GM13977 (cell line): ENCODE measurements at places on chromosomes 3 and 15.
A peak's percentile ranks its signal among the peaks of the same experiment; 100 is the strongest.

GRCh38 chr3:108202834-108203233 is 19.4 kb downstream of the IFT57 start:
- no peak for DNase-seq

DNA sequence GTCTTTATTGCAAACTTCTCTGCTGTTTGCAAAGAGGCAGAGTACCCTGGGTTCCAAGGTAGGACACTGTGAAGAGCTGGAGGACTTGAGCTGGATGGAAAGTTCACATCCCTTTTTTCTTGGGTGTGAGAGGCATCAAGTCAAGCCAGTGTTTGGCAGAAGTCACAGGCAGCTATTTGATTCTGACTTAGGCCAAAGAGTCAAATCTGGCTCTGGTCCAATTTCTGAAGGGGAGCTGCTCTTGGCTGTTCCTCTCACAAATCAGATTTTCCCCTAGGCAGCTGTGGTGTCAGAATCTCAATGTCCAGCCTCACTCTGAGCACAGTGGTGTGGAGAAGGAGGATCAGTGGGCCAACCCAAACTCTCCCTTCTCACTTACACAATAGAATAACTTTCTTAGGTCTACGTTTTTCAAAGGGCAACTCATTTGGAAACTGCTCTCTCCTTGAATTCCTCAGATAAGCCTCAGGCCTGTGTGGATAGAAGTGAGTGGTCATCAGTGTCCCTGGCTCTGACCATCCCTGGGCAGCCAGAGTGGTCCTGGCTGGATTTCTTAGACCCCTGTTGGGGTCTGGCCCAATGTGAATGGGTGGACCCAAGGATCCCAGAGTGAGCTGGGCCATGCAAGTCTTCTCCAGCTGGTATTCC is 18.2 kb upstream of the AMOTL2 start:
- DNase-seq, result no peak

DNA sequence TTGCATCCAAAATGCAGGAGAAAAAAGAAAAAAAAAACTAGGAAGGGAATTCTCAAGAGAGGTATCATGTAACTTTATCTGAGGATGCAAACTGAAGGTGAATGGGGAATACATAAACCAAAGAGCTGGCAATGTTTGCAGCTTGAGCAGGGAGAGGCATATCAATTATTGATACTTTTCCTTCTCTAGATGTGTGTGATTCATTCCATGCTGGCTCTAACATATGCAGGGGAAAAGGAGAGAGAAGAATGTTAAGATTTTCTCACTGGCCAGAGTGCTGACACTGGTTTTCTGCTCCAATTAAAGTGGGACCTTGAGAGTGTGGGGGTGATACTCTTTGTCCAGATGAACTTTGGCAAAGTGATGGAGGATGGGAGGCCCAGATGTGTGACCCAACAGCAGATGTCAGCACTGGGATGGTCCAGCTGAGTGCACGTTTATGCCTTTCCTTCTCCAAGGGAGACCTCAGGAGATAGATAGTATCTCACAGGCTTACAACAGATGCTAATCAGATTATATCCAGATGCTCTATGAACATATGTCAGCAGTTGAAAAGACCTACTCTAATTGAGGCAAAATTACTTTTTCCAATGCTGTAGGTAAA is 50.0 kb upstream of the PSMD6 start:
- DNase-seq, result no peak

GRCh38 chr3:15345608-15346137 is 13.3 kb upstream of the SH3BP5 start:
- peak; percentile 56 for DNase-seq

DNA sequence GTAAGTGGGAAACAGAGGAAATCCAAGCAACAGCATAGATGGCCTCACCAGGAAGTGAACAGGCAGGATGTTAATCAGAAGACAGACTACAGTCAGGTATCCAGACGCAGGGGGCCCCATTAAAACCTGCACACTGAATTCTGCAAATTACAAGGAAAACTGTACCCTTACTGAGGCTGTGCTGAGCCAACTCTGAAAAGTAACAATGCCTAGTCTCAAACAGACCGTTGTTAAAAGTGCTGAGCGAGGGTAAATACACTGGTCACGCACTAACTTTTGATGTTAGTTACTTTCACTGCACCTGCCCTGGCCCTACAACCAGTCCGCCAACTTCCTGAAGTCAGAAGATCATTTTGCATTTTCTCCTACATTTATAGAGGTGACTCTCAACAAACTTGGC is 1.0 kb downstream of the TAMM41 start:
- peak; percentile 23 for DNase-seq

- DNase-seq, result no peak
These were observed 811 bp downstream of the C3orf52 start for GRCh38 chr3:112086875-112087524.

- DNase-seq, result no peak
These were observed 414.4 kb upstream of the PDZRN3 start for GRCh38 chr3:74039105-74039504.

DNA sequence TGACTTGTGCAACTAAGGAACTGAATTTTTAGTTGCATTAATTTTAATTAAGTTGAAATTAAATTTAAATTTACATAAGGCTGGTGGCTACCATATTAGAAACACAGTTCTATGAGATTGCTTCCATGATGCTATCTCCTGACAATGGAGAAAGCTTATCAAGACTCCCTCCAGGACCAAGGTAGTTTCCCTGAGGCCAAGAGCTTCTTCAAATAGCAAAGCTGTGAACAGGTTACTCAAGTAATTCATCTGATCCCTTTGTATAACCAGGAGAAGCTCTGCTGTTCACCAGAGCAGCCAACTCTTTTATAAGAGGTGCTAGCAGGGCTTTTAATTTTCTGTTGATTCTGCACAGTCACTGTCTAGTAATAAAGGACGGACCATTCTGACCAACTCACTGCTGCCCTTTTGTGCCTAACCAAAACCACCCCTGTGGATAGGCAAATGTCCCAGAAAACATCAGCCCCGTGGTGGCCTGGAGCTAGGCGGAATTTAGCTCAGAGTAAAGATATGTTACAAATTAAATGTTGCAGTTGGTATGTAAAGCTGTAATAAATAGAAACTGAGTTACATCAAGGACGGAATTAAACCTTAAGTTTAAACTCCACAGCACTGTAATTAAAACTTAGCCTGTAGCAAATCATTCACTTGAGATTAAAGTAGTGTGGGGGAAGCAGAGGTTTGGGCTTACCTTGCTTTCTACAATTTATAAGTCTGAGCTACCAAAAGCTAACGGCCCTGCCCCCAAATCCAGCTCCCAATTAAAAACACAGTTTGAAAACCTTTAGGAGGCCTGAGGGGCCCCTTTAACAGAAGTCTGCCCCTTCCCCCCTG is 55.6 kb upstream of the LRTM1 start:
- no peak for DNase-seq

DNA sequence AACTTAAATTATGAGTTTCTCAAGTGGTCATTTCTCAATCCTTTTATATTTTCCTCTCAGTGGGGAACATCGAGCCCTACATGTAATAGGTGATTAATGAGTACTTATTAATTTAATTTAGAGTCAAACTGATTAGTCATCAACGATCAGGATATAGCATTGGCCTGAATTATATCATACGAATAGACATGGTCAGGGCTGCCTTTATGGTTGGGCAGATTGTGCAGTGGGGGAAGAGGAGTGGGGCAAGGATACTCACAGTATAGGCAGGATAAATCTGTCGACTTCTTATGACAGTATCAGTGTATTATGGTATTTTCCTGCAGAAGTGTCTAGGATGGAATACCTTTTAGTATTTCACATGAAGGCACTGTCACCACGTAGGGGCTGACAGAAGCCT is 27.0 kb downstream of the C2CD4A start:
- DNase-seq, result no peak

- DNase-seq, result no peak
These were observed 82.8 kb downstream of the FOXP1 start for GRCh38 chr3:71500696-71501095.

DNA sequence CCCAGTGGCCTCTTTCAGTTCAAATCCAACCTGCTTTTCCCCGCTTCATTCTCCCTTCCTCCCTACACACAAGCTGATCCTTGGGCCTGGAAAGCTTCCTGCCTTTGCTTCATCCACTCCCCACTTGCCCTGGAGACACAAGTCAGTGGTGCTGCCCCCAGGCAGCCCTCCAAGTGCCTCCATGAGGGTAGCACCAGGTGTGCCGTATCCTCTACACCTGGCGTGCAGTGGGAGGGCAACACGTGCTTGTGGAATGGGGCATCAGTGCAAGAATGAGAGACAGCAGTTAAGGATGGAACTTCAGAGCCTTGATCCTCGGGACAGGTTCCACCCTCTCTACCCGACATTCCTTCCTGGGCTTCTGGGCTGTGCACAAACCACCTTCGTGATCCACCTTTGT is 3.8 kb downstream of the ANPEP start:
- no peak for DNase-seq

GRCh38 chr3:12454816-12455121 is 29.5 kb upstream of the TSEN2 start:
- DNase-seq, result no peak

DNA sequence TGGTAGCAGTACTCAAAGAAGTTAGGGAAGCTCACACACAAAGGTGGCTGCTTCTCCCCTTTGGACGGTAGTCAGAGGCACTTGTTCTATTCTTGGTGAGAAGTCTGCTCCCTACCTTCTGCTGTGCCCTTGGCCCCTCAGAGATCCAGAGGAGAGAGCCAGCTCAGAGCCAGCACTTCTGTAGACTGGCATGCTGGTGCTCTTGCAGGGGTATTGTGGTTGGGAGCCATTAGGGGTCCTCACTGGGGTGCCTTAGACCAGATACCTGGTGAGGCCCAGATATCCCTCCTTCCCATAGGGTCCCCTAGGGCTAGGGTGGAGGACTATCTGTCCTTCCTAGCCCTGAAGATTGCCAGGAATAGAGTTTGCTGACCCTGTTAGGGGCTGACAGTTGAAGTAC is 140.6 kb downstream of the EEFSEC start:
- DNase-seq, result no peak

- peak; percentile 70 for DNase-seq
These were observed at the start of gene PTPRG for GRCh38 chr3:61561374-61562041. Gene PTPRG (plus strand): TSS chr3:61561571. CDS start chr3:61562288, 717 bp downstream.

DNA sequence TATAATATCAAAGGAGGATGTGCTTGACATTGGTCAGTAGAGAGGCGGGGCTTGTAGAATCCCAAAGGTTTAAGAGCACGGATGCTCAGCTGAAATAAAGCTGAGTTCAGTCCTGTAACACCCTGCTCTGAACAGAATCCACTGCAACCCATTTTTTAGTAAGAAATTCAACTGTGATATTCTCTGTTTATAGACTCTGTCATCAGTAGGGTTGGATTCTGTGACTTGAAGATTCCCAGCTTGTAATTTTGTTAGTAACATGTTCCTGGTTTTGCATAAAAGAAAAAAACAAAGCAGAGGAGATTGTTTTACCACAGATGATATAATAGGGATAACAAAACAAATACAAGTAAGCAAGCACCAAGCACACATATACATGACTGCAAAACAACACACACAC is 324.6 kb upstream of the NR2F2 start:
- no peak for DNase-seq

GRCh38 chr3:117524890-117525289 is 815.3 kb downstream of the TUSC7 start:
- DNase-seq, result no peak

DNA sequence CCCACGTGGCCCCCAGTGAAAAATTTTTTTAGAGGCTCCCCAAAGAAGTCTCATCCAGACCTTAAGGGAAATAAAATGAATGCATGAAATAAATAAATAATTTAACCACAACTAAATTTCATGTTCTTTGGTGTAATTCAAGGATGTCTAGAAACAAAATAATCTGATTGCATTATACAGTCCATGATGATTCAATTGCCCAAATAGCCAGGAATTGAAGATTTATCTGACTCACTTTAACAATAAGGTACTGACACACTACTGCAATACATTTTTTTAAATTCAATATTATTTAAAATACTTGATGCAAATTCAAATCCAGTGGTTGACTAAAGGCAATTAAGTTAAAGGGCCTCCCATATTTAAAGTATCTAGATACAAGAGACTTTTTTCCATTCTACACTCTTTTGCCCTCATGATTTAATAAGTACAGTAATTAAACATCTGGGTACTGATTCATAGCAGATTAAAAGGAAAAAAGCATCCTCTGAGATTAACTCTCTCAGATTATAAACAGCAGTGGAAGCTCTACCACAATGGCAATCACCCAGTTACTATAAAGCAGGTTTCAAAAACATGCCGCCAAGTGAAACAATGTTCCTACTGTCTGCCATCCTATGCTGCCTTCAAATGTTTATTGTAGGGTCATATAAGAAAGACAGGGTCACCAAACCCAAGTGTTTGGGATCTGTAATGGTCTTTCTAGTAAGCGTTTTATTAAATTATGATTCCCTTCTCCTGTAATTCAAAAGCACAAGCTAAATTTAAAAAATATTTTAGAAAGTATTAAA is 9.9 kb downstream of the UQCC5 start:
- DNase-seq, result no peak

GRCh38 chr3:98612587-98612986 is 19.2 kb upstream of the CPOX start:
- no peak for DNase-seq

DNA sequence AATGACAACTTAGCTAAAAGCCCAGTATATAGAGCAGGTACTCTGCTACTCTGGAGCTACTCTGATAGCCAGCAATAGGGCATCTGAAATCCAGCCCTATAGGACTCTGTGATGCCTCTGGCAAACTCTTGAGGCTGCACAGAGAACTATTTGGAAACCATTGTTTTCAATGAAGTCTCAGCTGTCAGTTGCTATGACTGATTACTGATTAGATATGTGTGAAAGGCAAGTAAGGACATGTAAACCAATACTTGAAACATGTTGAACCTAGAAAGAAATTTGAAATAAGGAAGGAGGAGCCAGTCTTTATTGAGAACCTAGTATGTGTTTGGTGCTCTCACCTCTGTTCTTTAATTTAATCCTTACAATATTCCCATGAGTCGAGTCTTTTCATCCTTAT is 40.2 kb upstream of the CRTC3 start:
- DNase-seq, result no peak

DNA sequence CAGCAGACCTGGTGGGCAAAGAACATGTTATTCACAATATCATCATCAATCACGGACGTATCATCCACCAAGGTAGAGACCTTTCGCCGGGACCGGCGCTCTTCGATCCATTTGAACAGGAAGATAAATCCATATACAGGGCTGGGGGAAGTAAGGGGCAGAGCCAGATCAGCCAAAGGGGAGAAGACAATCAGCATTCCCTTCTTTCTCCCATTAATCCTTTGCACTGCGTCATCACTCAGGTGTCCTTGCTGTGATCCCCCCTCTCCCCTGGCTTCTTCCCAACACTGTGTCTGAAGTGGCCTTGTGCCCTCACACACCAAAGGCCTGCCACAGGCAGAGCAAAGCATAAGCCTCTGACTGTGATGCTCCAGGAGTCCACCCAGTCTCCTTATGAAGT is 36.4 kb downstream of the SEMA3G start:
- no peak for DNase-seq

DNA sequence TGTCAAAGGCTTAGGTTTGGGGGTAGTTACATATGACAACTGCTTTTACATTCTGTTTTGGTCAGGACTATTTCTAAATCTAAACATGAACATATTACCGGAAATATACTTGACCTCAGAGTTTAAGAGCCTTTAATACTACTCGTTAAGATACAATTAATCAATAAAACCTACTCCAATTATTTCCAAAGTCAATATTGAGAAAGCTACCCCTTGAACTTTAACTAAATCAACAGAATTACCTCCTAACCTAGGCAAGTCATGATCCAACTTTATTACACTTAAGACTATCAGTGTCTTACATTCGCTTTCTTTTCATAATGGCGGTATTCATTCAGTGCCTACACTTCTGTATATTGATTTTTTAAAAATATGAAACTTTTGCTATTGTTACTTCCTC is 107.7 kb downstream of the RAP2B start:
- DNase-seq, result no peak

GRCh38 chr15:98581715-98582114 is 66.6 kb upstream of the IGF1R start:
- DNase-seq, result no peak
